CD4-positive, alpha-beta T cell treated with Interferon gamma for 1 hour (primary cell): ENCODE measurements at places on chromosomes 2 and 18.

DNA sequence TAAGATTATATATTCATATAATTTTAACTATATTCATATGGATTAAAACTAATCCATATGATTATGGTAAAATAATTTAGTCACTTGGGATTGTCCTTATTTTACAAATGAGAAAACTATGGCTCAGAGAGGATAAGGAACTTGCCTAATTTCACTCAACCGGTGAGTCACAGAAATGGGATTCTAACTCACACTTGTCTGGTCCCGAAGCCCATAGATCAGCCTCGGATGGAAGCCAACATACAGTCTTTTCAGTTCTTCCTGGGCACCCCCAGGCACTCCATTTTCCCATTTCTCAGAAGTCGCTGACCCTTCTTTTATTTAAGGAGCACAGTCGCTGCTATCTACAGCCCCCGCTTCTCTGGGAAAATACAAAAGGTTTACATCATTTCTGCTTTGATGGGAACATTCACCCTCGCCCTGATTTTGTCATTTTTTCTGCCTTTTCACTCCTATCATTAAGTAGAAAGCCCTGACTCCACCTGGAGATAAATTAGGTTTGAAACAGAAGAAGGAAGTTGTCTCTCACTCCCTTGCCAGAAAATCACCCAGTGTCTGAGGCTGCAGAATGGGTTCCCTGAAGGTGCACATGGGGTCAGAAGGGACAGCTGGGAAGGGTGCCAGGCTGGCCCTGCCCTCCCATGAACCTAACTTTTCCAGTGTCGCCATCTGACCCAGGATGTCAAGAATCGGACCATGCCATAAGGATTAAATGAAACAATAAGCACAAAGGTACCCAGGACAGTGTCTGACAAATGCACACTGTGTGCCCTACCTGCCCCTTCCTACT lies 36.6 kb downstream of the CYP1B1 start:
- DNase-seq = no peak

DNA sequence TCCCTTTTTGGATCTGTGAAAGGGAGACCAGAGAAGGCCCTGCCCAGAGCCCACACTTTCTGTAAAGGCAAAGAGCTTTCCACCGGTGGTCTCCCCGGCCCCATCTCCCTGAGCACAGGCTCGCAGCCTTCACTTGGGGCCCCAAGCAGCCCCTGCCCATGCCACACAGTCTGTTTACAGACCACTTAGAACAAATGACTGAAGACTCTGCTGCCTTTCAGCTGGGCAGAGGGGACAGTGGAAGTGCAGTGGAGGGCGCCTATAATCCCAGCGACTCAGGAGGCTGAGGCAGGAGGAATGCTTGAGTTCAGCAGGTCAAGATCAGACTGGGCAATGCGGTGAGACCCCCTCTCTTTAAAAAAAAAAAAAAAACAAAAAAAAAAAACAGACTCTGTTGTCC lies 28.9 kb downstream of the SERTAD2 start:
- no peak for DNase-seq

DNA sequence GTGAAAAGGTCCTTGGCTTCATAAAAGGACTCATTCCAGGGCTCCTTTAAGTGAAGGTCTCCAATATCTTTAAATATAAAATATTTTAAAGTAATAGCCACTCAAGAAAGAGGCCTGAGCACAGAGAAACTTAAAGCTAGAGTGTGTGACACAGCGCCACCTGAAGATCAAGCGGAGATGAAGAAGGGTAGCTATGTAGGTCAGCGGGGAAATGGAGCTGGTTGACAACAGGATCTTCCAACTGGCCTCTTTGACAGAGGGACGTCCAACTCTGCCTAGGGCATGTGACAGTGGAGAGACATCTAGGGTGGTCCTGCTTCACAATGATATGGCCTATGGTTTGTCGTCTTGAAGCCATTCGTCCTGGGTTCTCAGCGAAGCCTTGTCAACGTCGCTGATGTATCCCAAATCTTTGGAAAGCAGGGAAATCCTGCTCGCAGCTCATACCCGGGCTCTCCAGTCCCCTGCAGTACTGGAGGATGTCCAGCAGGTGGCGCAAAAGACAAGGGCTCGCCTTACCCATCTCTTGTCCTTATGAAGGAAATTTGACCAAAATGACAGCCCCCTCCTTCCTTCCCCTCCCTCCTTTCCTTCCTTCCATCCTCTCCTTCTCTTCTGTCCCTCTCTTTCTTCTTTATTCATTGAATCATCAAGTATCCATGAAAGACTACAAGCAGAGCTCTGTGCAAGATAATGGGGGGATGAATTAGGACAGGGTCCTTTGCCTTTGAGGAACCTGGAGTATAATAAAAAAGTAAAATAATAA lies 59.6 kb downstream of the LONRF2 start:
- peak; percentile 18 for DNase-seq

GRCh38 chr18:46859855-46860254 lies 57.5 kb downstream of the PIAS2 start:
- no peak for DNase-seq

DNA sequence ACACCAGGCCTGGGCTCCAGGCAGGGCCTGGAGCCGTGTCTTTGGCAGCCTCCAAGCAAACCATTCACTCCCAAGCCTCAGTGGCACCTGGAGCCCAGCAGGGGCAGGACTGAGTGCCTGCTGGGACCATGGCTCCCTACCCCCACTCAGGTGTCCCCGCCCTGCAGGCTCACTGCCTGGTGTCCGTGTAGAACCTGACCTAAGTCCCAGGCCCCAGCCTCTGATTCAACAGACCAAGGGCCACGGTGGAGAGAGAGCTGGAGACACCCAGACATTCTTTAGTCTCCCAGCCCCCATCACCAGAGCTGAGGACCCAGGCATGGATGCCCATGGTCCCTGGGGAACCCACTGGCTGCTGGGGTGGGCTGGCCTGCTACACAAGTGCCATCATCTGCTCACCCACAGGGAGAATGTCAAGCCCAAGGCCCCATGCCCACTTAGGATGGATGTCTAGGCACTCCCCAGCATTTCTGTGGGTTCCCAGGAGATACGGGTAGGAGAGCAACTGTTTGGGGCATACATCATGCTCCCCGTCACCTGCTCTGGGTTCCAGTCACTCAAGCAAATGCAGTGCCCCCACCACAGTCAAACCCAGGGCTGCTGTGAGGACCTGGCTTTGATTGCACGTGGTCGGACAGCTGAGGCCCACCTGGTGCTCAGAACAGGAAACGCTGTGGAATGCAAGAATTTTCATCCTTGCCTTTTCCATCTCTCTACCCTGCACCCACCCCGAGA lies 42.9 kb upstream of the ATG16L1 start:
- no peak for DNase-seq

GRCh38 chr2:172334988-172335387 lies 92.4 kb upstream of the ITGA6 start:
- no peak for DNase-seq

DNA sequence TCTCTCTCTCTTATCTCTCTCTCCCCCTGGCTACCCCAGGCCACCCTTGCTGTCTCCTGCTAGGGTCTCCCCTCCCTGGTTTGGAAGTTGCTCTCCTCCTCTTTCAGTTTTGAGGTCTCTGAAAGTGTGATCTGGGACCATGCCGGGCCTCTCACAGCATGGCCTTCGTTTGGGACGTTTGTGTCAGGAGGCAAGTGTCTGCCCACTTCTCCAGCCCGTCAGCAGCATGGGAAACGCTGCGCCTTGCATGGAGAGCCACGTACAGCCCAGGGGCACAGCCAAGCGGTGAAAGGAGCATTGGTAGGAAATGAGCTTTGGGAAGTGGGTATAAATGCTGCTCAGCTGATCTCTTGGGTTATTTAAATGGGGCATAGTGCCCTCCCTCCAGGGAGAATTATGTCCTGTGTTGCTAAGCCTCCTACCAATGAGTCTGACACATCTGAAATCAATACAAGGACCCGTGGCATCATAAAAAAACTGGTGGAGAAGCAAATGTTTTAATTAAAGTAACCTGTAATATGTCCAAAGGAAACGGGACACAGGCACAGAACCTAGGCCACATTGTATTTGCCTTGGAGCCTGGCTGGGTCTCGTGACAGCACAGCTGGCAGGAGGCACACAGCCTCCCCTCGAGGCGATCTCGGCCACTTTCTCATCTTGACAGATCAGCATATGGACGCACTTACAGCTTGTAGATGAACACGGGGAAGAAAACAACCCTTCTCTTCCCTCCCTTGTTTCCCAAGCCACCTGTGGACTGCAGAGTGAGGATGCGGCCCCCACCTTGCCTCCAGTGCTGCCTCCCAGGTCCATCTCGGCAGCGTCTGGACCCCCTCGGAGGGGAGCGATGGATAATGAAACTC lies 72.7 kb downstream of the SH3RF3 start:
- no peak for DNase-seq
